Neuronal stem cell (in vitro differentiated cells): ENCODE measurements at places on chromosomes 4 and X.
A peak's percentile ranks its signal among the peaks of the same experiment; 100 is the strongest.

GRCh38 chrX:144627947-144628346, 619.4 kb upstream of the SPANXN1 start:
- no peaks in the 10 kb centered on the region for H3K27me3 ChIP-seq
- H3K4me1 ChIP-seq = no peaks in the 10 kb centered on the region

- peaks cover 1% of the 10 kb centered on the region for H3K4me1 ChIP-seq
- H3K27me3 ChIP-seq = no peaks in the 10 kb centered on the region
- H3K4me3 ChIP-seq = no peak overlapping the region
- no peak overlapping the region for H3K27ac ChIP-seq
- DNase-seq = no peak
- no peaks in the 10 kb centered on the region for H3K36me3 ChIP-seq
These were observed 16.8 kb downstream of the CAMK2D start for GRCh38 chr4:113744667-113745240.

GRCh38 chrX:43882294-43882681, at the start of gene MAOB:
TSS of gene MAOB (minus strand) at chrX:43882450. CDS start at chrX:43882299, 151 bp downstream.
- peak; percentile 20 for DNase-seq
- H3K4me3 ChIP-seq = no peak within 1 kb of the TSS
- H3K36me3 ChIP-seq = no peaks in the 10 kb centered on the region
- H3K4me1 ChIP-seq = no peaks in the 10 kb centered on the region

DNA sequence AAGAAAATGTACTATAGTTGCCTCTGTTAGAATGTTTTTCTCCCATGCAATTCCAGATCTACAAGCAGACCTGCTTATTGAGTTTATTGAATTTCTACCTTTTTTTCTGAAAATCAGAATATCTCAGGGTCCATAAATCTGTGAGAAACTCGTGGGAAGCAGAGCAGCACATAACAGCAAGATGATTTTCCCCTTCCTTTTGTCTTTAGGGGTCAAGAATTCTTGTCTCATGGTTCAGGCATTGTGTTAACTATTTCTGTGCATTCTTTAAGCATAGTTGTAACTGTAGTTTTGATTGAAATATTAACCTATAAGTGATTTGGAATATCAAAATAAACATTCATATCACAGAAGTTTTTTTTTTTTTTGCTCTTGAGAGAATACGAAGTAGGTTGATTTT, 11.4 kb downstream of the EDNRA start:
- no peaks in the 10 kb centered on the region for H3K4me1 ChIP-seq
- H3K27ac ChIP-seq = no peak overlapping the region
- no peaks in the 10 kb centered on the region for H3K27me3 ChIP-seq
- no peaks in the 10 kb centered on the region for H3K36me3 ChIP-seq
- DNase-seq = no peak
- H3K4me3 ChIP-seq = no peak overlapping the region

- peaks cover 56% of the 10 kb centered on the region for H3K36me3 ChIP-seq
- H3K4me1 ChIP-seq = peaks cover 11% of the 10 kb centered on the region
- DNase-seq = no peak
- H3K4me3 ChIP-seq = no peak overlapping the region
- no peaks in the 10 kb centered on the region for H3K27me3 ChIP-seq
These were observed 18.3 kb downstream of the SCARB2 start for GRCh38 chr4:76195326-76195725.

DNA sequence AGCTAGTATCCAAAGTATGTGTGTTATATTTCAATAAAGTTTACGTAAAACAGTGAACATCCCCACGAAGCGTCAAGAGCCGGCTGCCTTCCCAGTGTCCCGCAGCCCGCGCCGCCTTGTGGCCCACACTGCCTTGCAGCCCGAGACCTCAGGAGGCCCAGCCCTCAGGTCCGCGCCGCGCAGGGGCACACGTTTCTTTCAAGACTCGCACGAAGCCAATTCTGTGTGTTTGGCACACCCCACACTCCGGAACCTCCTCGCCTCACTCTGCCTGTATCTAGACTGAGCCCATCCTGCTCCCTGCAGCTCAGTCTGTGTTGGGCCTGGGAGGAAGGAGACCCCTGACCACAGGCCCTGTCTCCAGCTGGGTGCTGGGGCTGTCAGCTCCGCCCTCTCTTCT, 5.8 kb downstream of the LRPAP1 start:
- DNase-seq = no peak
- peaks cover 9% of the 10 kb centered on the region for H3K4me1 ChIP-seq
- H3K4me3 ChIP-seq = no peak overlapping the region
- no peak overlapping the region for H3K27ac ChIP-seq
- no peaks in the 10 kb centered on the region for H3K27me3 ChIP-seq

DNA sequence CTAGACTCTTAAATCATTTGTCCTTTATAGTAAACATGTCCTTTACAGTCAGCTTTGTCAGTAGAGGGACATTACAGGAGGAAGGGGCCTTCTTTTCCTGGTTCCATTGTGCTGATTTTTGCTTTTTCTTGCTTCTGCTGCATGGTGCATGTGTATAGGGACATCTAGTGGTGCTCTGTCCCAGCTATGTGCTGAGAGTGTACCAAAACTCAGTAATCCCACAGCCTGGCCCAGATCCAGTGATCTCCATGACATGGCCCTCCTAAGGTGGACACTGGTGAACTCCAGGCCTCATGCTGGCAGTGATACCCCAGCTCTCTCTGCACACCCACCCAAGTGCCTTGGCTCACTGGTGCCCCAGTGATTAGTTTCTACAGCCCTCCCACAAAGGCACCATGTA, 45.2 kb downstream of the MAGEB17 start:
- no peak overlapping the region for H3K4me3 ChIP-seq
- H3K4me1 ChIP-seq = no peaks in the 10 kb centered on the region
- no peak overlapping the region for H3K27ac ChIP-seq
- no peak for DNase-seq

GRCh38 chr4:186698028-186698427, 25.6 kb downstream of the FAT1 start:
- no peak overlapping the region for H3K27ac ChIP-seq
- peaks cover 63% of the 10 kb centered on the region for H3K36me3 ChIP-seq
- no peaks in the 10 kb centered on the region for H3K27me3 ChIP-seq

- no peaks in the 10 kb centered on the region for H3K4me1 ChIP-seq
- no peaks in the 10 kb centered on the region for H3K36me3 ChIP-seq
- H3K27ac ChIP-seq = no peak overlapping the region
- H3K27me3 ChIP-seq = no peaks in the 10 kb centered on the region
These were observed 3.2 kb downstream of the GBA3 start for GRCh38 chr4:22695917-22696316.

DNA sequence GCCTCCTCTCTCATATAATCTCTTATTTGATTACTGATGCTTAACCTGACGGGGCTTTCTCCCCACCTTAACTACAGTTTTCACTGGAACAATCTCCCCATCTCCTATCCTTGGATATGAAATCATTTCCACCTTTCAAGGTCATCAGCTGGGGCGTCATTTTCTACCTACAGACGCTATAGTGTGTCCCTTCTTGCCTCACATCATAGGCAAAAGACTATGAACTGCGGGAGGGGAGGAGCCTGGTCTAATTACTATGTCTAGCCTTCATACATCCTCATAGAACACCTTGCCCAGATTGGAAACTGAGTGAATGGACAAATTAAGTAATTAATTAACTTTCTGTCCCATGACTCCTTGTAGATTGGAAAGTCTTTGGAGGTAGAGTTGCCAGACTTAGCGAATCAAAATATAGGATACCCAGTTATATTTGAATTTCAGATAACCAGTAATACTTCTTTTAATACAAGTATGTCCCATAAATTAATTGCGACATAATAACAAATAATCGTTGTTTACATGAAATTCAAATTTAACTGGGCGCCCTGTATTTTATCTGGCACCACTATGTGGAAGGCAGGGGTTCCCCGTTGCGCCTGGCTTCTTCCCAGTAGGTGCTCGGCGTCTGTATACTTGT, 752 bp upstream of the ATP6AP2 start:
- no peak overlapping the region for H3K27ac ChIP-seq
- no peaks in the 10 kb centered on the region for H3K27me3 ChIP-seq
- peak overlapping the region; percentile 97 for H3K4me3 ChIP-seq
- no peaks in the 10 kb centered on the region for H3K36me3 ChIP-seq
- DNase-seq = no peak
- H3K4me1 ChIP-seq = peaks cover 7% of the 10 kb centered on the region

DNA sequence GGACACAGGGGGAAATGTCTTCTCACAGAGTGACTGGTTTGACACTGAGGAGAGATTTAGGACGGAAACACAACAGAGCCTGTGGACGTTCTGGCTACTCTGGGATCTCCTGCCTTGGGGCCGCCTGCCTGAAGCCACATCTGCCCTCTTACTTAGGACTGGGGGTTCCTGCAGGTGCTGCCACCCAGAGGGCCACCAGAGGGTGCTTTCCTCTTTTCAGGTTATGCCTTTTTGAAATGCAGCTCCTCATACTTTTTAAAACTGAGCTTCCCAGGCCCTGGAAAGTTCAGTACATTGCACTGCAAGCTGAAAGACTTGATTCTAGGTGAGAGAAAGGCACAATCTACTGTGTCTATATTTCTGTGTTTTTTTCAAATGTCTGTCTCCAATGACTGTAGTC, 92.2 kb upstream of the PGRMC2 start:
- no peak overlapping the region for H3K27ac ChIP-seq
- no peaks in the 10 kb centered on the region for H3K27me3 ChIP-seq
- H3K4me3 ChIP-seq = no peak overlapping the region

- peak overlapping the region; percentile 69 for H3K27ac ChIP-seq
- H3K27me3 ChIP-seq = no peaks in the 10 kb centered on the region
- no peak for DNase-seq
- H3K4me1 ChIP-seq = peaks cover 7% of the 10 kb centered on the region
- H3K36me3 ChIP-seq = no peaks in the 10 kb centered on the region
- H3K4me3 ChIP-seq = no peak overlapping the region
These were observed 44.2 kb downstream of the CLDN34 start for GRCh38 chrX:10011261-10011931.

DNA sequence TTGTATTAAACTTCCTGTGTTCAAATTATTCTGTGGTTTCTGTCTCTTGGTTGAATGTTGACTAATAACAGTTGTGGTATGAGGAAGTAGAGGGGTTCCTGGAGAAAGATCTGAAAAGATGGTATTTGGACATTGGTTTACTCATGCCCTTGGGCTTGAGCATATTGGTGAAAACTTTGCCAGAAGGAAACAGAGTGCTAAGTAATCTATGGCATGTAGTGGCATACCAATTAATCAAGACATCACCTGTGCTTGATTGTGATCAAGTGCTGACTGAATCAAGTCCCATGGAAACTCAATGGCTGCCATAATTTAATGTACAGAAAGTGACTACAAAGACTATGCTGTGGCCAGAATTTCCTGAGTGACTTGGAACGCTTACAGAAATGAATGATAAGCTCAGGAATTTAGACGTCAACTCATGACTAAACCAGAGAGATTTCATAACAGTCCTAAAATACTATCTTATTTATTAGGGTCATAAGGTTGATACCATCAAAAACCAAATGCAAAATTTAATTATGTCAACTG, 2062.9 kb downstream of the ARAP2 start:
- H3K27me3 ChIP-seq = no peaks in the 10 kb centered on the region
- H3K36me3 ChIP-seq = no peaks in the 10 kb centered on the region
- H3K4me1 ChIP-seq = no peaks in the 10 kb centered on the region
- H3K4me3 ChIP-seq = no peak overlapping the region
- no peak overlapping the region for H3K27ac ChIP-seq

- no peak overlapping the region for H3K4me3 ChIP-seq
- H3K27me3 ChIP-seq = no peaks in the 10 kb centered on the region
- H3K27ac ChIP-seq = no peak overlapping the region
- no peaks in the 10 kb centered on the region for H3K36me3 ChIP-seq
- peaks cover 19% of the 10 kb centered on the region for H3K4me1 ChIP-seq
- DNase-seq = peak; percentile 80
These were observed 215.6 kb upstream of the GYPA start for GRCh38 chr4:144355811-144356757.

- H3K27me3 ChIP-seq = no peaks in the 10 kb centered on the region
- no peaks in the 10 kb centered on the region for H3K36me3 ChIP-seq
- no peak for DNase-seq
- no peaks in the 10 kb centered on the region for H3K4me1 ChIP-seq
These were observed 1292.8 kb upstream of the TENM3 start for GRCh38 chr4:180950377-180950776.

- no peak for DNase-seq
- H3K27me3 ChIP-seq = no peaks in the 10 kb centered on the region
- no peak overlapping the region for H3K27ac ChIP-seq
- no peak overlapping the region for H3K4me3 ChIP-seq
- H3K4me1 ChIP-seq = no peaks in the 10 kb centered on the region
These were observed 13.5 kb downstream of the MYOZ2 start for GRCh38 chr4:119149110-119149509.

GRCh38 chr4:64911846-64912245, 502.6 kb upstream of the TECRL start:
- no peaks in the 10 kb centered on the region for H3K36me3 ChIP-seq
- no peaks in the 10 kb centered on the region for H3K4me1 ChIP-seq
- no peaks in the 10 kb centered on the region for H3K27me3 ChIP-seq
- H3K27ac ChIP-seq = no peak overlapping the region

DNA sequence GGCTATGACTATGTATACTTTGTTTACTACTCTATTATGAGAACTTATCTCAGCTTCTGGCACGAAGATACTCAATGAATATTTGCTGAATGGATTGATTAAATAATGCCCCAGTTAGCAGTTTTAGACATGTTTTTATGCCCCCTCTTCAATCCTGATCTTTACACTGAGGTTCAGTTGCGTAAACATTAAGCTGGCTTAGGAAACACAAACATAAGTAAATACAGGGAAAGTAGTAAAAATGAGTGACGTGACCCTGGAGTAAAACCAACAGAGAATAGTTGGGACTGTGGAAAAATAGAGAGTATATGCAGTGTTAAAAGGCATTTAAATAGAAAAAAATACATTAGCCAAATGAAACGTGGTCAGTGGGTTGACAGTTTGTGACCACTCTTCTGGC, 387.0 kb upstream of the ACTRT1 start:
- no peak overlapping the region for H3K4me3 ChIP-seq
- H3K27ac ChIP-seq = no peak overlapping the region
- no peak for DNase-seq
- H3K27me3 ChIP-seq = no peaks in the 10 kb centered on the region
- no peaks in the 10 kb centered on the region for H3K36me3 ChIP-seq

DNA sequence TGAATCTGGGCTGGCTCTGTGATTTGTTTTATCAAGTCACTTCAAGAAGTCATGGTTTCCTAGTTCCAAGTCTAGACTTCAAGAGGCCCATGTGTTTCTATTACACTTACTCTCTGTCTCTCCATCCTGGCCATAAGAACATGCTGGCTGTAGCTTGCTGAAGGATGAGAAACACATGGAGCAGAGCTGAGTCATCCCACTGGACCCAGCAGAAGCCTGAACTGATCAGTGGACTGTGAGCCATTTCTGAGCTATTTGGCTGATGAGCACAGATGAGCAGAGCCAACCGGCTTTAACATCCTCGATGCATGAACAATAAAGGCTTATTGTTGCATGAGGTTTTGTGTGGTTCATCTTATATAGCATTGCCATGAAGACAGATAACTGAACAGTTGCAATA, 290.6 kb upstream of the BOD1L1 start:
- peaks cover 6% of the 10 kb centered on the region for H3K4me1 ChIP-seq
- H3K4me3 ChIP-seq = no peak overlapping the region
- no peak overlapping the region for H3K27ac ChIP-seq
- no peak for DNase-seq

- H3K4me1 ChIP-seq = no peaks in the 10 kb centered on the region
- H3K4me3 ChIP-seq = no peak overlapping the region
- H3K36me3 ChIP-seq = no peaks in the 10 kb centered on the region
- no peak for DNase-seq
- no peaks in the 10 kb centered on the region for H3K27me3 ChIP-seq
These were observed 1.7 kb upstream of the MAGEH1 start for GRCh38 chrX:55450259-55450658.

GRCh38 chr4:2364654-2365053, 53.8 kb downstream of the ZFYVE28 start:
- no peak overlapping the region for H3K4me3 ChIP-seq
- H3K27ac ChIP-seq = no peak overlapping the region
- H3K27me3 ChIP-seq = no peaks in the 10 kb centered on the region
- no peak for DNase-seq
- no peaks in the 10 kb centered on the region for H3K36me3 ChIP-seq
